ENCODE measurements at places on chromosomes 5 and 9.

- peak; percentile 6 for DNase-seq
These were observed 50.8 kb downstream of the DMRT2 start for GRCh38 chr9:1100945-1101344.

DNA sequence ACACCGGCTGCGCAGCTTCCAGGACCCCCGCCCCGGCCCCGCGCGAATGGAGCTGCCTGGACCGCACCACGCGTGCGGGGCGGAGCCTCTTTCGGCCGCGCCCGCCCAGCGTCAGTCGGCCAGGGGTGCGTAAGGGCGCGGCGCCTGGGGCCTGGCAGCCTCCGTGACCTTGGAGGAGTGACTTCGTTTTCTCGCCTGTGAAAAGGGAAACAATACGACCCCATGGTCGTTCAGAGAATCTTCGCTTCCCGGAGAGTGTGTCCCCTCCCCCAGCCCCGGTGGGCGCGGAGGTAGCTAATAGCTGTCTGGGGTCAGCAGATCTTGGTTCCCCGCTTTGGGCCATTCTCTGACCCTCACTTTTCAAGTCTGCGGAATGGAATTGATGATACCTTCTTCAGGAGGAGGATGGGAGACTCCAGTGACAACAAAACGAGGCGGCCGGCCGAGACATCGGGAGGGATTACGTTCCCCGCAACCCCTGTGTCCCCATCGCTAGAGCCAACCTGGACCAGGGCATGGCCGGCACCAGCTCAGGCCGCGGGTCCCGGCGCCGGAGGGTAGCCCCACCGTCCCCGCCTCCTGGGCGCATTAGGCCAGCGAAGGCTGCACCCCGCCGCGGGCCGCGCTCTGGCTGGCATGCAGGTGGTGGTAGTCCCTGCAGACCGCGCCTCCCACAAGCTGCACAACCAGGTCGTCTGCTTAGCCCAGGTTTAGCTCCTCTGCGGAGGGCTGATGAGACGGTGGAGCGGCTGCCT lies 5.5 kb upstream of the CDHR2 start:
- peak; percentile 14 for DNase-seq

- no peak for DNase-seq
These were observed 239.3 kb upstream of the PAPPA start for GRCh38 chr9:115914291-115914690.

DNA sequence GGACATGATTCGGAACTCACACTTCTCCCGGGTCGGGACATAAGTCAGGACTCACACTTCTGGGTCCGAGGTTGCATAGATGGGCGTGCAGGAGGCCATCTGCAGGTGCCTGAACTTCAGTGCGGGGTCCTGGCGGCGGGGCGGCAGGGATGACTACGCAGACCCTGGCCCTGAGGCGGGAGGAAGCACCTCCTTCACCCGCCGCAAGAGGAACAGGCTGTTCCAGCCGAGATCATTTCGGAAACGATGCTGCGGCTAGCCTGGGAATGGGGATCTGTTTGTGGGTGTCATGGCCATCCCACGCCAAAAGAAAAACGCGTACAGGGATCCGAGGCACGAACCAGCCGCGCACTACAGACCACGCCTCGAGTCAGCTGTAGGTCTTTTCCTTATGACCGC lies 196.6 kb downstream of the TTLL11 start:
- no peak for DNase-seq

DNA sequence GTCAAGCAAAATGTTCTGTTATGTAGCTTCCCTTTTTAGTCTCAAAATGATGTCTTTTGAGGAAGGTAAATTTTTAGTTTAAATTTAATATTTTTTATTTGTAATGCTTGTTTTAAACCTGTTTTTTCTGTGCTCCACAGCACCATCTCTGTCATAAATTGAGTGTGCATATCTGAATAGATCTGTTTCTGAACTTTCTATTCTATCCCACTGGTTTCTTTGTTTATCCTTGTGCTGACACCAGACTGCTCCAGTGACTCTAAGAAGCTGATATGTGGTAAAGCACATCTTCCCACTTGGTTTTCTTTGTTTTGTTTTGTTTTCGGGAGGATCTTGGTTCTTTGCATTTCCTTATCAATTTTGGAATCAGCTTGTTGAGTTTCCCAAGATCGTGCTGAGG lies 7.1 kb upstream of the RNF145 start:
- DNase-seq, result no peak

- no peak for DNase-seq
These were observed 25.9 kb upstream of the BOD1 start for GRCh38 chr5:173642191-173642816.

GRCh38 chr5:50559955-50560354 lies 106.5 kb upstream of the PARP8 start:
- no peak for DNase-seq

DNA sequence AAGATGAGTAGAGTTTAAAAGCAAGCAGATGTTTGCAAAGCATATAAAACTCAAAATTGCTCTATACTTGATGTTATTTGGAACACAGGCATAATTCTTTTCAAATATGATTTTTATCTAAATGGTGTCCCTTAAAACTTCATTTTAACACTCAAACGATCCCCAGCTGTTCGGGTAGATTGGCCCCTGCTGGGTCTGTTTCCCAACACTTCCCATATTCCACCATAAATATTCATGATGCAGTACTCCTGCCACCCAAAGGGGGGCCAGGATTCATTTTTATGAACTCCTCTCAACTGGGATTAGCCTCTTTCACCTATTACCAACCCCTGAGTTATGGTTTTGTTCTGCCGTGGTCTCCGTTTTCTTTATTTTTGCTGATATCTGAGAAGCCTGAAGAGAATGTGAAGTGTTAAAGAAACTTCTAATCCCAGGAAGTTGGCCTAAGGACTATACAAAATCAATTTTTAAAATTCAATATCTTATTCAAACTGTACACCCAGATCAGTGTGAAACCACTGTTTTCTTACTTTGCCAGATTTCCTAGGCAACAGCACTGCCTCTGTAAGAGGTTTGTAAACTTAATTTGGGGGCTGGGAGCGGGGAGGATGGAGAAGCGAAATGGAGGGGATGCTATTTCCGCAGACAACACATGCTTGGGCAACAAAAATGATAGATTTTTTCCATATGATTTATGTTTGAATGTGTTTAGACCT lies 384.1 kb downstream of the DMRT2 start:
- no peak for DNase-seq

DNA sequence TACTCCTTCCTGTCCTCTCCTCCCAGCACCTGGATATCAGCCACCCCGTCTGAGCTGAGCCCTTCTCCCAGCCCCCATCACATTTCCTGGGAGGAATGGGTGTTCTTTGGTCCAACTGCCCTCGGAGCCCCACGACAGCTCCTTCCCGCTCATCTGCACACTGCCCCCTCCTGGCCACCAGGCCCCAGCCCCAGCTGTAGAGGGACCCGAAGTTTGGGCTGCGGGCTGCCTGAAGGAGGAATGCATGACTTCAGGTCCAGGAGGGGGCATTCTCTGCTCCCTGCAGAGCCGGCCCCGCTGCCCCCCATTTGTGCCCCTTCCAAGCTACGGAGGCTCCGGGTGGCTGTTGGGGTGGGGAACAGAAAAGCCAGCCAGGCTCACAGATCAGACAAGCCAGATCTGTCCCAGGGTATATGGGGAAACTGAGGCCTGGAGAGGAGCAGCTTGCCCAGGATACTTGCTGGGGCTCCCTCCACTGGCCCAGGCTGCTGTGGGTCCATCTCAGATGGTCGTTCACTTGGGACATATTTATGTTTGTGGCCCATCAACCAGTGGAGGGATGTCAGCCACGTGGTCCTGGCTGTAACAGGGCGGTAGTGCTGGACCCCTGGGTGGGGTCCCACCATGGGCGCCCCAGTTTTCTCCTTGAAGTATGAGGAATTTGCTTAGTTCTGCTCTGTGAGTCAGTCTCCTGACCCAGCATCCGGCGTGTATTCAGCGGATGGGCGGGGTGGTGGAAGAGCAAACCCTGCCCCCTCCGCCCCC lies 33.1 kb downstream of the DAB2IP start:
- DNase-seq, result no peak

- DNase-seq, result no peak
These were observed 2.0 kb upstream of the MAP3K1 start for GRCh38 chr5:56813302-56813701.

DNA sequence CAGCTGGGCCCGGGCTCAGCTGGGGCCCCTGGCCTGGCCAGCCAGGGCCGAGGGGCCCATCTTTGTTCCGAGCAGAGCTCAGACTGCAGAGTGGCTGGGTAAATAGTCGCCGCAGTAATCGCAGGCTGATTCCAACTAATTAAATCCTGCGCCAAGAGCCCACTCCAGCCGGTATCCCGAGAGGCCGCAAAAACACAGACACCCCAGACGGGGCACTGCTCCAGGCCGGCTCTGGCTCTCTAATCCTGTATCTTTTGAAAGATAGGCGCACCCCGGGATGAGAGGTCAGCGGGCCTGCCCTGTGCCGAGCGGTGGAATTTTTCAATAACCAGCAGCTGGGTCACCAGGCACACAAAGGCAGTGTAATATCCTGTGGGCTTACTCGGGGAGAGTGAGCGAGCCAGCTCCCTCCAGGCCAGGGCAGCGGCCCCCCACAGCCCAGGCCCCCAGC lies 57.7 kb downstream of the LMX1B start:
- no peak for DNase-seq

DNA sequence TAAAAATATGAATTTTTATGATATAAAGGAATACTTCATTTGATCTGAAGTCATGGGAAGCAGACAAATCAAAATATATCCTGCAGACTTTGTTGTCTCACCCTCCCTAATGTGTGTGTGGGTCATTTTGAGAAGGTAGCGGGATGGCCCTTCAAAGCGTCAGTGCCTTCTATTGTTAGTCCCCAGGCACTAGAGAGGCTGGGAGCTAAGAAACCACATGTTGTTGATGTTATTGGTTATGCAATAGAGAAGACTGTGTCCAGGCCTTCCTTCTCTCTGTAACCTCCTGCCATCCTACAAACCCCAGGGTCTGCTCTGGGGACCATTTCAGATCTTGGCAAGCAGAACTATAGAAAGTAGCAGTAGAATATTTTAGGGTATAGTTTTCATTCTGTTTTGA lies 94.7 kb downstream of the NLN start:
- DNase-seq, result no peak

GRCh38 chr9:5760338-5760737 lies 72.6 kb downstream of the ERMP1 start:
- no peak for DNase-seq

GRCh38 chr5:58363461-58364249 lies 96.2 kb downstream of the PLK2 start:
- no peak for DNase-seq

GRCh38 chr9:14345354-14346230 lies 31.7 kb upstream of the NFIB start:
- DNase-seq, result no peak

DNA sequence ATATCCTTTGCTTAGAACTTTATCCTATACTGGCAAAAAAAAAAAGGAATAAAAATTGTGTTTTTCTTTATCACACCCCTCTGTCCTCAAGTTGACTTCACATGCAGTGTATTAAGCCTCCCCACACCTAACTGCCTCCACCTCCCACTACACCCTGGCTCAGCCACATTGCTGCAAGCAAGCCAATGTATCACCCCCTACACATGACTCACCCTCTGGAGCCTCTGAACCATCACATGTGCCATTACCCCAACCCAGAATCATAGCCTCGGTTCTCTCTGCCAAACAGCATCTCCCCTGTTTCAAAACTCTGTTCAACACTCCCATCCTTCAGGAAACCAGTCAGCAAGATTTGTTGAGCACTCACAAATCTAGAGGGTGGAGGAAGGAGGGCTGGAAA lies 209.0 kb downstream of the CWC27 start:
- DNase-seq, result peak; percentile 33

DNA sequence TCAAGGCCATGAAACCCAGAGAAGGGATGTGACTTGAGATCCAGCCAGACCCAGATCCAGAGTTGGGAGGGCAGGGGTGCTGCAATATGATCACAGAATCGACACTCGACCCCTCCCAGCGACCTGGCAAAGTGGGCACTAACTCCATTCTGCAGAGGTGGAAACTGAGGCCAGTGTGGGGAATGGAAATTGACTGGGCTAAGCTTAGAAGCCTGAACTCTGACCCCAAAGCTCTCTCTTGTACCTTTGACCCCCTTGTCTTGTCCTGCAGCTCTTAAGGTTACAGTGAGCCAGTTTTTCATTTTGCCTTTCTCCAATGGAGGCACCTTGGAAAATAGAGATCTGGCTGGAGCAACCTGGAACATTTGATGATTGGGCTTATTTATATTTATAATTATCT lies 14.5 kb upstream of the ERGIC1 start:
- DNase-seq, result no peak

DNA sequence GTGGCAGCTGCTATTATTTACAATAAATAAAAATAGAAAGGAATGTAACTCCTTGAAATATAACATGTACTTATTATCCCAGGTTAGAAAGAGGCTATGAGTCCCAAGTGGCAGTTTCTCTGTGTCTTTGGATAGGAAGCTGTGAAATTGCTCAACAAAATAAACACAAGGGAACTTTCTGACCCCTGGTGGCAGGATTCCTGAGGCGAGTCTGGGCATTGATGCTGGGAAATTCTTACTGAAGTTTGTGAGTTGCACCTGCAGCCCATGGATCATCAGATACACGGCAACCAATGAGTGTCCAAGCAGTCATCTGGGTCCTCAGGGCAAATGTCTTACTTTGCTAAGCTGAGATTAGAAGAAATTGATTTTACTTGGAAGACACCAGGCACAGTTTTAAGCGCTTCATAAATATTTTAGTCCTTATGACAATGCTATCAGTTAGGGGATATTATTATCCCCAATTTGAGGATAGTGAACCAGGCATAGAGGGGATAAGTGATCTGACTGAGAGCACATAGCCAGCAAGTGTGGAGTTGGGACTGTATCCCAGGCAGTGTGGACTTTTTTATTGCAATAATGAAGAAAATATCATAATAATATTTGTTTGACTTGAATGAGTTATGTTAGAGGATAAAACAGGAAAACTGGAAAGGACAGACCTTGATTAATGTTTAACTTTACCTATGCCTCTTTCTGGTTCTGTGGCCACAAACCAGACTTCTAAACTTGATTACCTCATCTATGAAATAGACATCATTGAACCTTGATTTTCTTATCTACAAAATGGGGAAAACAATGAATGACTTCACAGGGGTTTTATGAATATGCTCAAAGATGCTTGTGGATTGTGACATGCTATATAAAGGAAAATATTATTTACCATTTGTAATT lies 265.5 kb upstream of the ADAMTSL1 start:
- no peak for DNase-seq

DNA sequence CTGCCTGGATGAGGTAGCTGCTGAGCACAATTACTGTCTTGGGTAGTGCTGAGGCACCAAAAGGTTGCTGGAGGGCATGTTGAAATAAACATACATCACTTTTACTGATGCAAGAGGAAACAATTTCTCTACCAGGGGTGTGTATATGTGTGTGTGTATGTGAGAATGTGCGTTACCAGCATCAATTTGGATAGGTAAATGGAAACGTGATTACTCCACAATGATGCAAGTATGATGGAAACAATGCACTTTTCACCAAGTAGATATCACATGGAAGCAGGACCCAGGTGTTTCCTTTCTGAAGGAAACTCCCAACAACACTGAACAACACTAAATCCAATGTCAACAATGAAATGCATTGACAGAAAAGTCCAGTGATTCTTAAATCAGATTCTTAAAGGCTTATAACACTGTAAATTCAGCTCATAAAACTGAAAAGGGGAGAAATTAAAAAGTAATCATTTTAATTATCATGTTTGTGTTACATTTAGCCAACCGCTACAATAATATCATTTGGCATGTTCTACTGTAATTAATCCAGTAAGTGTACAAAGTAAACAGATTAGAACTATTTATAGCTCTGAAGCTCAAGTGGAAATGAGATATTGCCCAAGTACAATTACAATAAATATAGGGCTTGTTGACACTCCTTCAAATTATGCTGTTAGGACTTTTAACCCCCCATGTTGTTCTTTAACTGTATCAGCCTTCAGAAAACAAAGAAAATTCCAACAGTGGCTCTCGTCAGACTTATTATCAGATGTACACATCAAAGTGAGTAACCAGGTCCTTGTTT lies 25.3 kb downstream of the YIPF5 start:
- no peak for DNase-seq

Measured in RCC 7860 (cell line).